Choroid plexus epithelial cell (primary cell): ENCODE measurements at places on chromosomes 16 and 17.
A peak's percentile ranks its signal among the peaks of the same experiment; 100 is the strongest.

DNA sequence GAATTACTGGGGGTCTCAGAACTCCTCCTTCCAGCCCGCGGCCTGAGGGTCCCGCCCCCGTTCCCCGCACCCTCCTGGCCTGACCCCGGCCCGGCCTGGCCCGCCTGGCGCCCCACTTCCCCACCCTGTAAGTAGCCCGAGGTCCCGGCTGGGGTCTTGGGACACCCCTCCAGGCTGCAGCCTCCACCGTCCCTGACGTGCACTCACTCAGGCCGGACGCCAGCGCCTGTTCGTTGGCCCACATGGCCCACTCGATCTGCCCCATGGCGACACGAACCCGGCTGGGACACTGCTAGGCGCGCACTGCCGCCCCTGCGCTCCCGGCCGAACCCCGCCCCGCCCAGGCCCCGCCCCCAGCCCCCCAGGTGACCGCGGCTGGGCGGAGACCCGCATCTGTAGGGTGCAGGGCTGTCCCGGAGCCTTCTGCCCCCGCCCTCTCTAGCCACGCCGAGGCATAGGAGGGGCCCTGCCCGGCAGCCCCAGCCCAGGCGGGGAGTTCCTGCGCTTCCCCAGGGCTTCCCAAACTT is at the start of gene CYBA:
CYBA (minus strand) TSS at position 305 of the 527 bp plus-strand sequence; CDS start at position 265, 40 bp downstream.
- DNase-seq, result peak; percentile 70

GRCh38 chr17:11651089-11651488 is 52.8 kb downstream of the DNAH9 start:
- no peak for DNase-seq

DNA sequence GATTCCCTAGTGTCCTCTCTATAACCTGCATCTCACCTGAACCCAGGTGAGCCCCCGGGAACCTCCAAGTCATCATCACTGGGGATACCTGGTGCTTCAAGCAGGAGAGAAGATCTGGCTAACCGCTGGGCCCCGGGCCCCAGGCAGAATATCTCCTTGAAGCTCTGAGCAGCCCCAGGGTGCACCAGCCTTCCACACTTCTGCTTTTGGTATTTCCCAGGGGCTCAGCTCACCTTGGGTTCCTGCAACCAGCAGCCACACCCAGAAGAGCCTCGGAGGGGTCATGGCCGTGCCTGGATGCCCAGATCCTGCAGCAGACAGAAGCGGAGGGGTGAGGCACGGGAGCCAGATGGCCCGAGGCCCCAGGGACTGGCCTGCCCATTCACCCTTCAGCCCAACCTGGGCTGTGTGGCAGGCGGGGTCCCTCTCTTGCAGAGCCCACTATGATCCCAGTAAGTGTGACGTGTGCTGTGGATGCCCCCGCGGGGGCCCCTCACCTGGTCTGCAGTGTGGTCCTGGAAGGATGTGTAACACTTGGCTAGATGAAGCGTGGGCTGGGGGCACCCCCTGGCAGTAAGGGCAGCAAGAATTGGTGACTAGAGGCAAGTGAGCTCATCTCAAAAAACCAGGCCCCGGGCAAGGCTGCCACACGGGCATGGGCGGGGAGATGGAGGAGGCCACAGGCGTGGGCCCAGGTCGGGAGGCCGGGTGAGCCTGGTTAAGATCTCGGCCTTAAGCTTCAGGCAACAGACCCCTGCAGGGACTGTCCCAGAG is 2.6 kb downstream of the LGALS3BP start:
- DNase-seq, result no peak

DNA sequence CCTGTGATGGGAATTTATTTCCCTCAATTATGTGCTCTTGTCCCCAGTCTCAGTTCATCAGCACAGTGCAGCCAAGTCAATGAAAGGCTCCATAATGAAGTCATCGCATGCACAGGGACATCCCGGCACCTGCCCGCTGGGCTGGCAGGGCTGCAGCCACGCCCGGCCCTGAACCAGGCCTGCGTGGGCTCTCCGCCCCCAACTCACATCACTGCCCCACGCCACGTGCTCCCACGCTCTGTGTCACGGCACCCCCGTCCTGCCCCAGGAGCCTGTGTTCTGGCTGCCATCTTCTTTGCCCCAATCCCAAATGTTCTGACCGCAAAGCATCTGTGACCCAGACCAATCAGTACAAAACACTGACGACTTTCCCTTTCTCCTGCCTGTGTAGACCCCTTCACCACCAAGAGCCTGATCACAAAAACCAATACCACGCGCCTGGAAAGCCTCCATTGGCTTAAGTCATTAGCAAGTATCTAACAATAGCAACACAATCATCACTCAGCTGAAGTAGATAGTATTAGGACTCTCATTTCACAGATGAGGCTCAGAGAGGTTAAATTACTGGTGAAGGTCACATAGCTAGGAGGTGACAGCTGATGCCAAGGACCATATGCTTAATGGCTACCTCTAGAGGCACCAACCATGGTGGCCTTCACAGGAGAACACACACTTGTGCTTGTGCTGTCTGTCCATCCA is 202.5 kb downstream of the ZFHX3 start:
- no peak for DNase-seq

GRCh38 chr17:72705905-72706395 is 386.5 kb downstream of the SLC39A11 start:
- no peak for DNase-seq

GRCh38 chr17:3695129-3695722 is 729 bp downstream of the P2RX5 start:
- DNase-seq, result no peak

DNA sequence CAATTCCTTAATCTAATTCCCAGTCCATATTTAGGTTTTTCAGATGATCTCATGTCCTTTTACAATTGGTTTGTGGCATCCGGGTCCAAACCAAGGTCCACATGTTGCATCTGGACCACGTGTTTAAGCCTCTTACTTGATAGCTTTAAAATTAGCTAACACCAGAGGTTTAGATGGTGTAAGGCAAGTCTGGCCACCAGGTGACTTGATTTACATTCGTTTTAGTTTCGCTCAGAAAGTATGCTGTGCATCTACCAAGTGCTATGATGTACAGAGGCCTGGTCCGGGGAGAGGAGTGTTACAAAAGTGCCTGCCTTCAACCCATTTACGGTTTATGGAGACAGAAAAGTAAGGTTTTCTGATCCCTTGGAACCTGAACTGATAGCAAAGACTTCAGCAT is 878 bp upstream of the DNAJA2 start:
- peak; percentile 32 for DNase-seq

DNA sequence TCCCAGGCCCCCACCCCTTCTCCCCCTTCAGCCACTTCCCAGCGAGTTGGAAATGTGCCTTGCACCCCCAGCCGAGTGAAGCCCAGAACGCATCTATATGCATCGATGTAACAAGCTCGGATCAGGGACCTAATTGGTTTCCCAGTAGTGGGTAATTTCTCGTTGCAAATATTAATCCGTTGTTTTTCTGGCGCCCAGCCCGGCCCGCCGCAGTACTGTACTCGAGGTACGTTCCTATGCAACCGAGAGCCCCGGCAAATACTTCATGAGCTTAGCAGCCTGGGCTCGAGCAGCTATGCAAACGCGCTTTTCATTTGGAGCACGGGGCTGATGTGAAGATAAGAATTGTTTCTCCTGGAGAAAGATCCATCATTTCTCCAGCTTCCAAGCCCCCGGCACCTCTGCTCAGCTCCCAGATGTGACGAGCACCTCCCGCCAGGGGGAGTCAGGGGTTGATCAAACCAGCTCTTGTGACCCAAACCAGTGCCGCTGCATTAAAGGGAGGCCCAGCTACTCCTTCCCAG is 229.8 kb downstream of the KATNIP start:
- DNase-seq, result peak; percentile 75

GRCh38 chr17:6348891-6349290 is 86.0 kb downstream of the AIPL1 start:
- no peak for DNase-seq
